Hepatocyte (in vitro differentiated cells): ENCODE measurements at places on chromosomes 6 and 20. TPM values are rescaled to one million over a fixed set of nuclear protein-coding genes. Genes with fewer than 3 reads are reported as not detected.
A peak's percentile ranks its signal among the peaks of the same experiment; 100 is the strongest.

Gene MMP24
- total RNA-seq: 0.76 and 1.2 TPM in 2 replicates

Gene BTN1A1
- 0.60 and 0.84 TPM in 2 replicates for total RNA-seq

GRCh38 chr20:34268145-34268544 lies 26.9 kb downstream of the ASIP start:
- H3K4me3 ChIP-seq: no peak overlapping the region
- no peak for DNase-seq
- no peaks in the 10 kb centered on the region for H3K27me3 ChIP-seq
- H3K27ac ChIP-seq: no peak overlapping the region

GRCh38 chr6:37077905-37078296 lies 72.4 kb downstream of the FGD2 start:
- H3K4me3 ChIP-seq: no peak overlapping the region
- H3K27ac ChIP-seq: peak overlapping the region; percentile 63
- H3K27me3 ChIP-seq: no peaks in the 10 kb centered on the region
- DNase-seq: peak; percentile 83
- no peaks in the 10 kb centered on the region for H3K36me3 ChIP-seq
